Effector memory CD4-positive, alpha-beta T cell (primary cell): ENCODE measurements at places on chromosomes 2 and 18.

DNA sequence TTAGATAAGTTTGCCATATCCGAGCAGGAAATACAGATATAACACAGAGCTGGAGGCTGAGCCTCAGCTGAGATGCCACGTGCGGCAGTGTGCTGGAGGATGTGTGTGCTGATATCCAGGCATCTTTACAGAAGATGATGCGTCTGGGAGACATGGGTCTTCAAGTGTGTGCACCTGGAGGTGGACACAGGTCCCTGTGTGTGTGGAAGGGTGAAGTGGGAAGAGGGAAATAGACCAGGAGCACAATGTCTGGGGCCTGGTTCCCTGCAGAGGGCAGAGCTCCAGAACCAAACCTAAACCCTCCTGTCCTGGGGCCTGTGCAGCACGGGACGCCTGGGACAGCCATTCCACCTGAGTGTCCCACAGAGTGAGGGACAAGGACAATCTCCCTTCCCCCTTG is 180.3 kb upstream of the RAB12 start:
- no peak for DNase-seq

- DNase-seq: no peak
These were observed 28.2 kb downstream of the CALCRL start for GRCh38 chr2:187419808-187420207.

DNA sequence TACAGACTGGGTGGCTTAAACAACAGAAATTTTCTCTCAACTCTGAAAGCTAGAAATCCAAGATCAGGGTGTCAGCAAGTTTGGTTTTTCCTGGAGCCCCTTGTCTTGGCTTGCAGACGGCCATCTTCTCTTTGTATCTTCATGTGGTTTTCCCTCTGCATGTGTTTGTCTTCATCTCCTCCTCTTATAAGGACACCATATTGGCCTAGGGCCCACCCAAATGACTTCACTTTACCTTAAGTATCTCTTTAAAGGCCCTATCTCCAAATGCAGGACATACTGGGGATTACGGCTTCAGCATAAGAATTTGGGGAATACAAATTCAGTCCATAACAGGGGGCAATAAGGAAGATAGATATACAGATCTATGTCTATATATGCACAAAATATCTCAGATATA is 187.9 kb downstream of the MTCL1 start:
- no peak for DNase-seq

DNA sequence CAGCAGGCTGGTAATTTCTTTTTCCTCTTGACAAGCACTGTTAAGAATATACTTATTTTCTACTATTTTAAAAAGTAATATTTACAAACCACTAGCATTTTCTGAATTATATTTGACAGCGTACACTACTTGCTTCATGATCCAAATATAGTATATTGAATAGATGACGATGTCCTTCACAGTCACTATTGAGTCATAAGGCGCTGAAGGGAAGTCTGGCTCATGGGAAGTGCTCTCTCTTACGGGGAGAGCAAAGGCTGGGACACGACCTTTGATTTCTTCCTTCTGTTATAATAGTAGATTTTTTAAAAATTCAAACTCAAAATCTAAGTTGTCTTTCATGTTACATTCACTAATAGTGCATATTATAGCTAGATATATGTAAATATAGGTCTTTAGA is 357.1 kb downstream of the SOCS6 start:
- DNase-seq: no peak

DNA sequence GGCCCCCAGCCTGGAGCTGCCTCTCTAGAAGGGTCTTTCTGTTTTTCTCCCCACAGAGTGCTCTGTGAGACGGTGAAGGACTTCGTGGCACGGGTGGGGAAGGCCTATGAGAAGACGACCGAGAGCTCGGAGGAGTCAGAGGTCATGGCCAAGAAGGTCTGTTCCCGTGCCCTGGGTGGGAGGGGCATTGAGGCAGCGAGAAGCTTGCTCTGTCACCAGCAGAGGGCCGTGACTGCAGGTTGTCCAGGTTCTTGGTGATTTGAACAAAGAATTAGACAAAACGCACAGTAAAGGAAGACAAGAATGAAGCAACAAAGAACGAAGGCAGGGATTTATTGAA is 93.9 kb downstream of the DGKD start:
- DNase-seq: no peak
